ENCODE measurements at places on chromosomes 2 and 18.
A peak's percentile ranks its signal among the peaks of the same experiment; 100 is the strongest.

GRCh38 chr2:127704641-127705390 lies 3.5 kb downstream of the SFT2D3 start:
- no peak for DNase-seq

- DNase-seq: no peak
Measured at GRCh38 chr18:79367989-79368388, 27.7 kb upstream of the NFATC1 start.

DNA sequence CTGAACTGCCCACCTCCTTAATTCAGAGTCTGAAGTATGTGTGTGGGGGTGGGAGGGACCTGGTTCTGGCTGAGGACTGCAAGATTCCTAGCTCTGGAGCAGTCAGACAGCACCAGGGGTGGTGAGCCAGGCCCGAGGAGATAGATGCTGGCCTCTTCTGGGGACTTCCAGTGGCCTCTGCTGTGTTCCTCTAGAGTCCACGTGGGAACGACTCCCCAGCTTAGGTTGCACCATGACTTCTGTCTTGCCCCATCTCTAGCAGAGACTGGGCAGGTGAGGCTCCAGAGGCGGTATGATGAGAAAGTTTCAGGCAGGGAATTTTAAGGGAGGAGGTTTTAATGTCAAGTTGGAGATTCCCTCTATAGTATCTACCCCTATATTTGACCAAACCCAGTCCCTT lies 22.0 kb upstream of the RESP18 start:
- DNase-seq: no peak

- DNase-seq: no peak
Measured at GRCh38 chr2:178865999-178866398, 58.8 kb upstream of the TTN start.

DNA sequence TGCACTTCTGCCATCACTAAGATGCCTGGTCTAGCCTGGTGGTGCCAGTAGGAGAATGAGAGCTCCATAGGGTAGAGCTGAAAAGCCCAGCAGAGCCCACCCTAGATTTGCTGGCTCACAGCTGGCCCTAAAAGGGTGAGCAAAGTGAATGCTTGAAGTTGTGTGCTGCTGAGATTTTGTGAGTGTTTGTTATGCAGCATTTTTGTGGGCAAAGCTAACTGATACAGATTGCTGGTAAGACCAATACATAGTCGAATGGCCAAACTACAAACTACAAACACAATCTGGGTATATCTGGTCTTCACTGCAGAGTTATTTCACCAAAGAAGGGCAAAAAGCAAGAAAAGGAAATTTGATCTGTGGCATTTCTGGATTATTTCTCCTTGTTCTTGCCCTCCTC lies 7.1 kb upstream of the AGAP1 start:
- no peak for DNase-seq

GRCh38 chr18:70366670-70367069 lies 77.8 kb downstream of the SOCS6 start:
- DNase-seq: no peak

DNA sequence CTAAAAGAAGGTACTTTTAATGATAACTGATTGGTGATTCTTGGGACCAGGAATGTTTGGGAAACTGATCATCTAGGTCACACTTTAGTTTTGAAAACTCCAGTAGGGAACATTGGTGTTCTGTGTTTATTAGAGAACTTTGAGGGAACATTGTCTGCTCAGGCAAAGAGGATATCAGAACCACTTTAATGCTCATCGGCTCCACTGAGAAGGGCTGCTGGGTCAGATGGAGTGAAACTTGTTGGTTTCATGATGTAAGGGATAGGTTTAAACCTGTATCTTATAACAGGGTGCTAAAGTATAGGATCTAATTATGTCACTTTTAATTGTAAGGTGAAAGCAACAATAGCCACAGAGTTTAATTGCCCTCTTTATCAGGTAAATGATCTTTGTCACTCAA lies 14.2 kb upstream of the POLI start:
- DNase-seq: no peak

DNA sequence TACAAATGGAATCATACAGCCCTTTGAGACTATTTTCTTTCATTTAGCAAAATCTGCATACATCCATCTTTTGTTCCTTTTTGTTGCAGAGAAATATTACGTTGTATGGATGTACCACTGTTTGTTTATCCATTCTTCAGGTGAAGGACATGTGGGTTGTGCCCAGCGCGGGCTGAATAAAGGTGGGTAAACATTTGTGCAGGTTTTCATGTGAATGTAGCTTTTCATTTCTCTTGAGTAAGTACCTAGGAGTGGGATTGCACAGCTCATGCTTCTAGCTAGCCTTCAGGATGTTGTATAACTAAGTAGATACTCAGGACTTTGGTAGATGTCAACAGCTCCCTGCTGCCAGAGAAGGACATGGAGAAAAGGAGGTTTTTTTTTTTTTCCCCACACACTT lies 50.6 kb upstream of the SPRED2 start:
- DNase-seq: no peak

DNA sequence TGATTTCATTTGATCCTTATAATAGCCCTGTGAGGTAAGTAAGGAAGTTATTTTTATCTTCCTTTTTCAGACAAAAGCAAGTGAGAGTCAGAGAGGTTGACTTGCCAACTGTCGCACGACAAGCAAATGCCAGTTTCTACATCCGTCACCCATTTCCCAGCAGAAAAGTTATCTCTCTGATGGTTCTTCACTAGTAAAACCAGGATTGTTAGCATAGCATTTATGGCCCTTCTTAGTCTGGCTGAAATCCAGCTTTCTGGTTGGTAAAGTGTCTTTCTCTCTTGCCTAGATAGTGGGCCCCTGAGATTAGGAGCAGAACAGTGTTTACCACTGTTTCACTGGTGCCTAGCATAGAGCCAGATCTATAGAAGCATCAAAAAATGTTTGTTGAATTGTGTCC lies 7.1 kb upstream of the XDH start:
- DNase-seq: no peak

- DNase-seq: no peak
Measured at GRCh38 chr2:42421157-42421485, 60.1 kb upstream of the COX7A2L start.

DNA sequence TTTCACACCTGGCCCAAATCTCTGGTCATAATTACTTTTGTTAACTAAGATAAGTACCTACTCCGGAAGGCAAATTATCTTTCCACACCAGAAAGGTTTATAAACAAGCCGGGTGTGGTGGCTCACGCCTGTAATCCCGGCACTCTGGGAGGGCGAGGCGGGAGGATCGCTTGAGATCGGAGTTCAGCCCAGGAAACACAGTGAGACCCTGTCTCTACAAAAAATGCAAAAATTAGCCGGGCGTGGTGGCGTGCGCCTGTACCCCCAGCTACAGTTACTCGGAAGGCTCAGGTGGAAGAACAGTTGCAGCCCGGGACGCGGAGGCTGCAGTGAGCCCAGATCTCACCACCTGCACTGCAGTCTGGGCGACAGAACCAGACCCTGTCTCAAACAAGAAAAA lies 2.1 kb downstream of the PUM2 start:
- DNase-seq: no peak

GRCh38 chr18:77177009-77177408 lies 44.4 kb upstream of the MBP start:
- no peak for DNase-seq

DNA sequence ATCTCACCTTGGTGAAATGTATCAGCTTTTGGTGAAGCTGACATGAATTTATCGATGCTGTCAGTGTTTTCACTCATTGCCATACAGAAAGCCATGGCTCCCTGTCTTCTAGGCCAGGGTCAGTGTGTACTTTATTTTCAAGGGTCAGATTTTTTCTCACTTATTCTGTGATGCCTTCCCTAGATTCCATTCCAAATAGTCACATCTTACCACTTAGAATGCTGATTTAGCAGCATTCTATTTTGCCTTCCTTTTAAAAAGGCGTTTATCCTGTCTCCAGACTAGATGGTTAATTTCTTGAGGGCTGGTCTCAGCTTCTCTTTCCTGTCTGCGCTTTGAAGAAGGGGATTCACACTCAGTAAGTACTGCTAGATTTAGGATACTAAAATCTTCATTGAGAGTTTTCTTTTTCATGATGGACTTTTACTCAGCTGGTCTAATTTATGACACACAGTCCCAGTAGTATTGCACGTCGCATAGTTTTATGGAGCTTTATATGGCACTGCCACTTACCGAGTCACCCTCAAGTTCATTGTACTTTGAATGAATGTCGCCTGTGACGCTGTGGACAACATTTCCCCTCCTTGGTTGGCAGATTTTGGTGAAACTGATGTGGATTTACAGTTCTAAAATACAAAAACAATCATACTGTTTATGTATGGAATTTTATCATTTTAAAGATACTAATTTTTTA lies 194.0 kb downstream of the ZNF407 start:
- DNase-seq: no peak

DNA sequence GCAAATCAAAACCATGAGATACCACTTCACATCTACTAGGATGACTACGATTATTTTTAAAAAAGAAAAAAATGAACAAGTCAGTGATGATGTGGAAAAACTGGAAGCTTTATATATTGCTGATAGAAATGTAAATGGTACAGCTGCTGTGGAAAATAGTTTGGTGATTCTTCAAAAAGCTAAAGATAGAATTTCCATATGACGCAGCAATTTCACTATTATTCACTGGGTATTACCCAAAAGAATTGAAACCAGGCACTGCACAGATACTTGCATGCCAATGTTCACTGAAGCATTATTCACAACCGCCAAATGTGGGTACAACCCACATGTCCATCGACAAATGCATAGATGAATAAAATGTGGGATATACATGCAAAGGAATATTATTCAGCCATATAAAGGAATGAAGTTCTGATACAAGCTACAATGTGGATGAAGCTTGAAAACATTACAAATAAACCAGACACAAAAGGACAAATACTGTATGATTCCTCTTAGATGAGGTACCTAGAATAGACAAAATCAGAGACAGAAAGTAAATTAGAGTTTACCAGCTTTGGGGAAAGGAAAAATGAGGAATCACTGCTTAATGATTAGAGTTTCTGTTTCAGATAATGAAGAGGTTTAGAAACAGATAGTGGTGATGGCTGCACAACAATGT lies 11.1 kb downstream of the RTTN start:
- DNase-seq: no peak

- peak; percentile 24 for DNase-seq
Measured at GRCh38 chr2:209334188-209335017, 89.4 kb upstream of the MAP2 start.

- DNase-seq: no peak
Measured at GRCh38 chr2:218435003-218435982, 16.4 kb downstream of the VIL1 start.

DNA sequence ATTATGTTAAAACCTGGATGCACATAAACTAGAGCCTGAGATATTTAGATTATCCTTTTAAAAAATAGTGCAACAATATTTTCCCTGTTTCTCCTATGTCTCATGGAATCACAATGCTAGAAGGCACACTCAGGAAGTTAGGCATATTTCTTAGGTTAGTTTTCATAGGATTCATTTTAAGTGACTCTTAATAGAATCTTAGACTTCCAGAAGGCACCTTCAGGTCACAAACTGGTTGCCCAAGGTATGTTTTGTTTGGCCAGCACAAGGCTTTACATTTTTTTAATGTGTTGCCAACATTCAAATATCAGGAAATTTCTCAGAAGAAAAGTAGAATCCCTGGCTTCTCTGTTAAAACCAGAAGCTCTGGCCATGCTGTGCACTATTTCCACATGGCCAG lies 129.3 kb downstream of the LNPK start:
- no peak for DNase-seq

DNA sequence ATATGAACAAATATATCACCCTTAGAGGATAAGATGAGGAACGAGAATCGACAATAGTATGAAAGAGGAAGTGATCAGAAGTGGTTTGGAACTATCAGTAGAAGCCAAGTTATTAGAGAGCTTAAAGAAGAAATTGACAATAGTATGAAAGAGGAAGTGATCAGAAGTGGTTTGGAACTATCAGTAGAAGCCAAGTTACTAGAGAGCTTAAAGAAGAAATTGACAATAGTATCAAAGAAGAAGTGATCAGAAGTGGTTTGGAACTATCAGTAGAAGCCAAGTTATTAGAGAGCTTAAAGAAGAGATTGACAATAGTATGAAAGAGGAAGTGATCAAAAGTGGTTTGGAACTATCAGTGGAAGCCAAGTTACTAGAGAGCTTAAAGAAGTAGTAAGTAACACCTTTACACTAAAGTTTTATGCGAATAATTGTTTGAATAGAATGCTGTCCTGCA lies 175.5 kb downstream of the ZNF407 start:
- no peak for DNase-seq

GRCh38 chr2:235757212-235757611 lies 263.4 kb downstream of the AGAP1 start:
- no peak for DNase-seq

DNA sequence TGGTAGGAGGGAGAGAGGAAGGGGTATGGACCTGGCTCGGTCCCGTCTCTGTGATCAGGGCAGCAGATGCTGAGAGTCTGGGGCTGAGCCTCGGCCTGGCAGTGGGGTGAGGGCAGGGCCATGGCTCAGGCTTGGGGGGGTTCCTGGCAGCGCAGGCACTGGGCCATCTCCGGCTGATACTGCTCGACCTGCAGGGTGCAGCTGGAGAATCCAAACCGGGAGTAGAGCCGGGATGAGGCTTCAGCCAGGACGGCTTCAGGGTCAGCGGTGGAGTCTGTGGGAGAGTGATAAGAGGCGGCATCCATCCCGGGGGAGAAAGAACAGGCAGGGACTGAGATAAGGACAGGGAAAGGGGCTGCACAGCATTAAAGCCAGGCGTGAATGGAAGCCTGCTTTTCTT lies 7.7 kb downstream of the SLC30A3 start:
- DNase-seq: no peak

DNA sequence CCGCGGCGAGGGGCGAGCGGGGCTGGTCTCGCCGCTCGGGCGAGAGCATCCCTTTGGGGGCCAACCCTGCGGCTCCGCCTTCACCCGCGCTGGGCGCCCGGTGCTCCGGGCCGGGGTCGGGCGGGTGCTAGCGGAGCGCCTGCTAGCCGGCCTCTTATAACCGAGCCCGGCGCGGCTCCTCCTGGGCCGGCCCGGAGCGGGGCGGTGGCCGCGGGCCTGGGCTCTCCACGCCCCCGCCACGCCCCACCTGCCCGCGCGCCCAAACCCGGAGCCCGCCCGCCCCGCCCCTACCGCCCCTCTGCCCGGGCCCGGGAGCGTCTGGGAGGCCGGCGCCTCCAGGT lies at the start of gene FOXI3:
Gene FOXI3 (minus strand): TSS at position 129 of the 341 bp plus-strand sequence. CDS start 158 bp downstream, outside the sequence.
- no peak for DNase-seq

GRCh38 chr2:68253219-68254068 lies 1.1 kb upstream of the PPP3R1 start:
- DNase-seq: no peak

GRCh38 chr18:27075828-27076227 lies 109.3 kb downstream of the CHST9 start:
- DNase-seq: no peak
